ENCODE measurements at places on chromosomes 5 and 9.

- no peak for DNase-seq
Measured at GRCh38 chr9:82363198-82363597, 374.6 kb downstream of the SPATA31D1 start.

- no peak for DNase-seq
Measured at GRCh38 chr5:39080168-39080567, 6.0 kb upstream of the RICTOR start.

DNA sequence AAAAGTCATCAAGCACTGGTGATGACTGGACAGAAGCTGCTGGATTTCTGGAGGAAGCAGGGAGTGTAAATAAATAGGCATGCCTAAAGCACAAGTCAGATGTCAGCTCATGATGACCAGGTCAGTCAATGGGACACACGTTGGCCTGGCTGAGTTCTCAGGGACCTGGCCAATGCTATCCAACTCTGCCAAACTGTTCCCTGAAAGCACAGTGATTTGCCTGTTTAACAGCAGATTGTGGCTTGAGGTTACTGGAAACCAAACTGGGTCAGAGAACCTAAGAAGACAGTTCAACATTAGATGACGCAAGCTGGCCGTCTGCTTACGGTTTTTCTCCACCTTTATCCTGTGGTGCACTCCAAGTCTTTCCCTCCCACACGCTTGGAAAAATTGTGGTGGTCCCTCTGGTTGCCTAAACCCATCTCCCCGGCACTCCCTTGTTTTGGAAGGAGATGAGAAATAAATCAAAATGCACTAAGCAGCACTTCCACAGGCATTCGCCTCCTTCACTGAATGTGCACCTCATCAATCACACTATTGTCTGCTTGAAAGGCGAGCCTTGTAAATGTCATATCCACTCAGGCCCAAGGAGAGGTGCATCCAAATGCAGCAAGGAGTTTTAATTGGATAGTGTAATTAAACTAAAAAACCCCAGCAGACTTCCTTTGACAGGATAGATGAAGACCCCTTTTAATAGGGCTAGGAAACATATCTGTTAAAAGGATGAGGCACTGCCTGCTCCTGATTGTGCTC, 199.4 kb downstream of the GAPVD1 start:
- DNase-seq = no peak

DNA sequence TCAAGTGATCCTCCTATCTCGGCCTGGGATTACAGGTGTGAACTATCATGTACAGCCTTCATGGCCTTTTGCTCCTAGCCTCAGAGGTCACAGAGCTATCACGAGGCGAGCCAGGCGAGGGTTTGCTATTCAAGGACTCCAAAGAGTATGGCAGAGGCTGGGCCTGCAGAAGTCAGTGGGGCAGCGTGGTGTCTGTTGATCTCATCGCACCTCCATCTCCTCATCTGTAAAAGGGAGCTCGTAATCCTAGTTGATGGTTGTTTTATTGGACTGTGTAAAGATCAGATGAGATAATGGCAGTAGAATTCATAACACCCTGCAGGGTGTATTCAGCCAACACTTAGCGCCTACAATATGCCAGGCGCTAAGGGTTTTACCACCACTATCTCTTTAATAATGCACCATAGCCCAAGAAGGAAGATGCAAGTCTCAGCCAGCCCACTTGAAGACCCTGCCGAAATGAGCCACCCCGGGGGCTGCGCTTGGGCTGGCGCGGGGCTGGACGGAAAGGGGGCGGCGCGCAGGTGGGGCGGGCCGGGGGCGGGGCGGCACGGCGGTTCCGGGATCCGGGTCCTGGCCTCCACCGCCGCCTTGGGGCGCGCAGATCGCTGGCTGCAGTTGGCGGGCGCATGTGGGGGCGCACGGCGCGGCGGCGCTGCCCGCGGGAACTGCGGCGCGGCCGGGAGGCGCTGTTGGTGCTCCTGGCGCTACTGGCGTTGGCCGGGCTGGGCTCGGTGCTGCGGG, at the start of gene GALNT12:
Gene GALNT12, plus strand, starts transcription at position 601 of the 744 bp plus-strand sequence. Its CDS starts 29 bp downstream, at position 630.
- DNase-seq = no peak

DNA sequence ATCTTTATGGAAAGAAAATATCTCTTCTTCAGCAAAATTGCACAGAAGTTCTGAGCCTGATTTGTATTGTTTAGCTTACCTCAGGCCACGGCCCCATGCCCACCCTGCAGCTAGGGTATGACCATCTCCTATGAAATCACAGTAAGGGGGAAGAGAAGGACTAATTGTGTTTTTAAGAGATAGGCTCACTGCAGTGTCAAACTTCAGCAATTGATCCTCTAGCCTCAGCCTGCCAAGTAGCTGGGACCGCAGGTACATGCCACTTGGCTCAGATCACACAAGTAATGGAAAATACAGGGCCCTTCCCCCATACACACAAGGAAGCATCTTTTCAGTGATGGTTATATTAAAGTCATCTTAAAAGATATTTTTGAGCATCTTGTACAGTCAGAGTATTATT, 60.0 kb downstream of the DMAC1 start:
- DNase-seq = no peak

GRCh38 chr5:97455996-97456395, 272.9 kb upstream of the RIOK2 start:
- DNase-seq = no peak

- no peak for DNase-seq
Measured at GRCh38 chr5:60163762-60164161, 270.2 kb upstream of the PDE4D start.

DNA sequence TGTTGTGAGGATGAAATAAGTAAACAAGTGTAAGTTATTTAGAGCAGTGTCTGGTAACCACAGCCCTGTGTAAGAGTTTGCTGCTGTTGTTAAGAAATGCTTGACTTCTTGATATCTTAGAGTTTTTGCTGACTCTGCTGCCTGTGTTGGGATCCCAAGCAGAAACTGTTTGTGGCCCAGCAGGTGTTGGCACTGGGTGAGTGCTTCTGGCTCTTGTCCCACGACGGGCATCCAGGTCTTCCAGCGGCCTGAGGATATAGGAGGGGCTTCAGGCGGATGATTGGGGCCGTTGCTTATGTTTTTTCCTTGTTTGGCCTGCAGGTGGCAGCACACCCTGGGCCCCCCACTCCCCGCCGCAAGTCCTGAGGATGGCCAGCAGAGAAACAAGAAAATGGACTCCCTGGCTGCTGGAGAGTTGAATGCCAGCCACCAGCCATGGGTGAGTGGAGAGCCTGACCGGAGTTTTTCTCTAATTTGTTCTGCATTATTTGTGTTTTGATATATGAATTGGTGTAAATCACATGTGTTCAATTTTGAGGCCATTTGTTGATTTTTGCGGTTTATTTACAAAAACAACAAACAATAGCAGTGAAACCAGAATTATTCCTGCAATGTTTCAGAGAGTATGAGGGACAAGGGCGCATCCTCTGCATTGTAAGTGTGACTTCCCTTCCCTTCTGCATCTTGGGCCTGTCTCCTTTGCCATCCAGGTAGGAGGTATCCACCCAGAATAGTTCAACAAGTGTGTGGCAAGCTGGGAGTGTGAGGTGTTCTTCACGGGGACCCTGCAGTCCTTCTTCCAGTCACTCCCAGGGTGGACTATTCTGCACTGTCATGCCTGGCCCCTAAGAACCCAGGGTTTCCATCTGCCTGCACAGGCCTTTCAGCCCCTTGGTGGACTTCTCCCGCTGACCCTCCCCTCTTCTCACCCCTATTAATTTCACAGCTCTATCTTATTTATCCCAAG, 50.3 kb downstream of the SLC22A5 start:
- no peak for DNase-seq

GRCh38 chr5:152608458-152608857, 203.4 kb upstream of the NMUR2 start:
- DNase-seq = no peak

- DNase-seq = no peak
Measured at GRCh38 chr5:111299831-111300432, 75.7 kb downstream of the CAMK4 start.

DNA sequence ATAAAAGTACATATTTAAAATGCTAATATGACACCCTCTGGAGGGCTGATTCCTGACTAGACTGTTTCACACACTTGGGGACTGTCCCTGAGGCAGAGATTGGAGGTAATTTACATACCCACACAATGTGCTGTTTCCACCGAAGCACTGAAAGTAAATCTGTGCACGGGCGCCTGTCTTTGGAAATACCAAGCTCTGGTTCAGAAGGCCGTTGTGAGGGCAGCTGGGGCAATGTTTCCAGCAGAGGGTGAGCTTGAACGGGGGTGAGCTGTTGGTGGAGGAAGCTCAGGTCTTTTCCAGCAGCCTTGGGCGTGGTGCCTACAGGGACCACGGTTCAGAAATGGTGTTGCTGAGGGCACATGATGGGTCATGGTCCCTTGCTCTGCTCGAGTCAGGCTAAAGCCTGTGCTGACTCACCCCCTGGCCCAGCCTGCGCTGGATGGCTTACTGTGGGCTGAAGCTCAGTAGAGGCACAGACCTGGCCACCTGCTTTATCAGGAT, 25.8 kb upstream of the HMCN2 start:
- no peak for DNase-seq

- DNase-seq = no peak
Measured at GRCh38 chr5:28808967-28809810, 1770.8 kb upstream of the CDH9 start.

DNA sequence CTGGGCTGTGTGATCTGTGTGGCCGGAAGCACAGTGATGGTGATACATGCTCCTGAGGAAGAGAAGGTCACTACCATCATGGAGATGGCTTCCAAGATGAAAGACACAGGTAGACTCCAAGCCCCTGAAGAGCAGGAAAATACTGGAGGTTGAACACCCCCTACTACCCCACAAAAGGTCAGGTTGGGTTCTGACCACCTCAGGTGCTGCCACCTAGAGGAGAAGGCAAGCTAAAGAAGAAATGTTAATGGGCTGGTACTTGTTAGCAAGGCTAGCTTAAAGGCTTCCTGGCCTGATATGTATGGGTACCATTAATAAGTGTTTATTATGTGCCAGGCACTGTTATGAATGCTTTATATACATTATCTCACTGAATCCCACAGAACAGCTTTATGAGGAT, 11.7 kb downstream of the NIPAL4 start:
- DNase-seq = no peak

DNA sequence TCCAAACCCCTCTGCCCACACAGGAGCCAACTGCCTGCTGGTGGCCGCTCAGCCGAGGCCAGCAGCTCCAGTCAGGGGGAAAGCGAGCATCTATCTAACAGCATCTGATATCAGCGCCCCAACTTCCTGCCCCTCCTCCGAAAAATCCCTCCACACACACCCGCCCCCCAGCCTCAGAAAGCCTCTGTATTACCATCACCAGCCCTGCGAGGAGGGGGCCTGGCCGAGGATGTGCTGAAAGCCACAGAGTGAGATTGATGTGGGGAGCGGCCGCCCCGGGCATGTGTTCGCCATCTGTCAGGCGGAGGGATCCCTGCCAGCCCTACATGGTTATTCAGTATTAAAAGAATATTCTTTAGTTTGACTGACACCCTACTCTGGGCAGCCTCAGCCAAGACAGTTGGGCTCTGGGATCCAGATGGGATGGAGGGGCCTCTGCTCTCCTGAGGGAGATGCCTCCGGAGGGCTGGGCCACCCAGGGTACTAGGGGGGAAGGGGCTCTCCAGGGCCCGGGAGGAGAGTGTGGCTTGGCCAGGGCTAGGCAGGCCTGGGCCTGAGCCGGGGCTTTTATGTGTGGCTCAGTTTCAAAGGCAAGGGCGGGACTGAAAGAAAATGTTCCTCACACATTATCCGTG, 98.0 kb downstream of the HSD17B3 start:
- DNase-seq = no peak

- DNase-seq = no peak
Measured at GRCh38 chr9:28127101-28127500, 553.8 kb upstream of the C9orf72 start.

GRCh38 chr9:127173063-127173462, 50.6 kb upstream of the ANGPTL2 start:
- DNase-seq = no peak

DNA sequence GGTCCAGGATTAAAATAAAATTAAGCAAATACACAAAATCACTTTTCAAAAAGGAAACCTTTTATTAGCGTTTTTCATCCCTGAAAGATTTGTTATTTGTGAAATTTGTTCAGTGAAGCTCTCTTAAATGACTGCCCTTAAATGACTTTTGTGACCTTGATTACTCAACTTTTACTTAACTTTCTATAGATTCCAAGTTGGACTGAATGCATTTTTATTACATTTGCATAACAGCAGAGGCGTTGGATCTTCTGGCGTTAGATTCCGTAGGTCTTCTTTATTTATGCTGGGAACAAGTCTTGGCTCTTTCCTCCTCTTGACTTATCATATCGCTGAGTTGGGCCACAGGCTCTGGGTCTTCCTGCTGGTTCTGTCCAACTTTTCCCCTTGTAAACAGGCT, 78.4 kb downstream of the APBA1 start:
- DNase-seq = no peak

GRCh38 chr9:94212091-94212490, 47.0 kb upstream of the ZNF169 start:
- no peak for DNase-seq

DNA sequence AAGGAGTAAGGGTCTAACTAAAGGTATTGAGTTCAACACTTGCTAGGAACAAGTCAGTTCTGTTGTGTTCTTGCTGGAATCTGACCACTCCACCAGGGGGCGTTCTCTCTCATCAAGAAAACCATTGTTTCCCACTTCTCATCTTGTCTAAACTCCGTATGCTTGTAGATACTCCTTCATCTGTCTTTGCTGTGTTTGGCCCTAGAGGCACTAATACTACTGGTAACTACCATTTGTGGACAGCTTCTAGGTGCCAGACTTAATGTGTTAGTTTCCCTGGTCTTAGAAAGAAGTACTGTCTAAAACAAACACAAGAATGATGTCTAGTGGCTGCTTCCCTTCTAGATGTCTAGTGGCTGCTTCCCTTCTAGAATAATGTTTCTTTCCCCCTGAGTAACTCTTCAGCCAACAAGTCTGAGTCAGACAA, 18.7 kb upstream of the PTPDC1 start:
- DNase-seq = peak; percentile 60

GRCh38 chr5:33524476-33524875, 83.7 kb downstream of the TARS1 start:
- no peak for DNase-seq

DNA sequence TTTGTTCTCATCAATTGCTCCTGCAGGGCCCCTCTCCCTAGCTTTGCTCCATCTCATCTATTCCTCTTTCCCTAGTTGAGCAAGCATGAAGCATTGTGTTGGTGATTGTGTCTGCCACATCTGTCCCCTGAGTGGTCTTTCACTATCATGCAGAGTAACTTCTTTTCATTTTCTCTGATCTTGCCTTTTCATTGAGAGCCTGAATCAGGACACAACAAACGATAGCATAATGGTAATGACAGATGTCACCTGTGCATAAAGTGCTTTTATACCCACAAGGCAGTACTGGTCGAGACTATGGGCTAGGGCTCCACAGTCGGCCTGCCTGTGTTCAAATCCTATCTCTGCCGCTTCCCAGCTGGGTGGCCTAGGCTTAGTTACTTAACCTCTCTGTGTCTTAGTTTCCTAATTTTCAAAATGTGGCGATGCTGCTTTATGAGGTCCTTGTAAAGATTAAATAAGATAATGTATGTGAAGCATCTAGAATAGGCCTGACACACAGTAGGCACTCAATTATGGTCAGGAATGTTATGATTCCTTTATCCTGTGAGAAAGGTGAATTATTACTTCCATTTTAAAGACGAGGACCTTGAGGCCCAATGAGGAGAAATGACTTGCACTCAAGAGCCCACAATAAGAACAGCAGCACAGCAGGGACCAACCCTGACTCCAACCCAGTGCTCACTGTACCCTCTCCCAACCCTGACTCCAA, 137.1 kb upstream of the ZNF618 start:
- no peak for DNase-seq
